ENCODE measurements at places on chromosomes 5 and 9.

DNA sequence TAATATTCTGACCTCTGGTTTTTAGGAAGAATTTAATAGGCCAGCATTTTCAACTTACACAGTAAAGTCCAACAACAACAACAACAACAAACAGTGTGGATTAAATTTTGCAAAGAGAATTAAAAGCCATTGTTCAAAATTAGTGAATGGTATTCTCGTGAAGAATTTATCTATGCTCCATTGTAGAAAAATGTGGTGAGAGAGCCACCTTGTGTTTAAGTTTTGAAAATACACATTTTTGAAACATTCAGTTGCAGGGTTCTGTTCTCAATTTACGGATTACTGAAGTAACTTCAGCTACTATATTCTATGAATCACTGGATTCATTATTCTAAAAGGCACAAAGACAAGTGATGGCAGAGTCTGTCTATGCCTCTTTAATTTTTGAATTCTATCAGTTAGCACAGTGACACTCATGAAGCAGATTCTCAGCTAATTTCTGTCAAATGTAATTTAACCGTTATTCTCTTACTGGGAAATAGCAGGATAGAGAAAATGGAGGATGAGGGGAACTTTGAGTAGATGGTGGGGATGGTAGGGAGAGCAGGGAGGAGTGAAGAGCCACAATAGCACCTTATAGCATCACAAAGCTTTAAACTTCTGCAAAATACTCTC lies 11.0 kb downstream of the CCDC152 start:
- DNase-seq = no peak

- no peak for DNase-seq
Measured at GRCh38 chr9:90301277-90301653, 341.4 kb downstream of the DIRAS2 start.

DNA sequence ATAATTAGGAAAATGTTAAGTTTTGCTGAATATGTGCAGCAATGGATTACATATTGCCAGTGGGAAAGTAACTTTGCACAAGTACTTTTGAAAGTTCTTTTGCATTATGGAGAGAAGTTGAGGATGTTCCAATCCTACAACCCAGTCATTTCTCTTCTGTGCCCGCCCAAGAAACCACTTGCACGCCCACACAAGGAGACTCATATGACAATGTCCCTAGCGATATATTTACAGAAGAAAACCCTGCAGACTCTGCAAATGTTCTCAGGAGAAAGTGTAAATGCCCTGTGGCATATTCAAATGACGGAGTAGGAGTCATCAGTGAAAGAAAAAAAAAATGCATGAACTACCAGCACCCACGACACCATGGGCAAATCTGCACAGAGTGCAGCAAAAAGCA lies 356.5 kb downstream of the CTNND2 start:
- no peak for DNase-seq

GRCh38 chr9:92950359-92950955 lies 3.1 kb downstream of the FGD3 start:
- no peak for DNase-seq

GRCh38 chr5:173795601-173796000 lies 92.5 kb upstream of the CPEB4 start:
- DNase-seq = no peak

DNA sequence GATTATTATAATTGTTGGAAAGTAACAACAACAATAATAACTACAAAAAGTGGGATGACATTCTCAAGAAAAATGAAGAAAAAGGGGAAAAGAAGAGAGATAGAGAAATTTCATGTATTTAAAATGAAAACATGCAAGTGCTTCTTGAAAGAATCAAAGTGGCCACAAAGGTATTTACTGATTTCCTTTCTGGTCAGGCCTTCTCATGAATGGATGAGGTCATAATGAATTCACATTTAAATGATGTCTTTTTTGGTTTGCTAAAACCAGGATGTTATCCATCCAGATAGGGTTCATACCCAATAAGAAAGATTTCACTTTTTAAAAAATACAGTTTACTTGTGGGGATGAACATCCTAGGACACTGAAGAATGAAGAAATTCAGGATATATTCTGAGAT lies 446.4 kb upstream of the PTGER4 start:
- no peak for DNase-seq

- no peak for DNase-seq
Measured at GRCh38 chr5:132237141-132237540, 9.5 kb upstream of the P4HA2 start.

DNA sequence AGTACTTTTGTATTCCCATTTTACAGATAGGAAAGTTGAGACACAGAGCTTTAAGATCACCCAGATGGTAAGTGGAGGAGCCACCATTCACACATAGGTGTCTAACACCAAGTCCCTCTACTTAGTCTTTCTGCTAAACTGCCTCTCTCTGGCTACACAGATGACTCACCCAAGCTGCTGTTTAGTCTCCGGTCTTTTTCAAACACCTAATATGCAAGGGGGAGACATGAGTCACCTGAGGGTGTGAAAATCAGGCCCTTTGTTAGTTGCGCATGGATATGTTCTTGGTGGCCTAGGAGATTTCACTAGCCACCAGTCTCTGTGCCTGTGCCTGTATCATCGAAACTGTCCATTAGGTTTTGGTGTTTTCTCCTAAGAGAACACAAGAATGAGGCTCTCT lies 117.8 kb downstream of the MAST4 start:
- no peak for DNase-seq

DNA sequence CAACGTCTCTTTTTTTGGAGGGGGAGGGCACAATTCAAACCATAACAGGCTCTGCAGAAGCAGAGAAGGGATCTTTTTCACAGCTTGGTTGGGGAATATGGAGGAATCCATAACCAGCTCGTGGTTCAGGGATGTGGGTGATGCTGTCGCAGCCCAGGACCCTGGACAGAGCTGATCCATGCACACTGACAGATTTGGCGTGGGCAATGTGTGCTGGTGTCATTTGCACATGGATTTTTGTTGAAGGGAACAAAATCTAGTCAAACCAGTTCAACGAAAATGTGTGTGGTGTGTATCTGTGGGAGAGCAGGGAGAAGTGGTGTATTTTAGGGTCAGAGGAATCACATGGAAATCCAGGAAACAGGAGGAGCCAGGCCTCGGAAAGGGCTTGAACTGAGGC lies 4.2 kb downstream of the DOCK2 start:
- no peak for DNase-seq

DNA sequence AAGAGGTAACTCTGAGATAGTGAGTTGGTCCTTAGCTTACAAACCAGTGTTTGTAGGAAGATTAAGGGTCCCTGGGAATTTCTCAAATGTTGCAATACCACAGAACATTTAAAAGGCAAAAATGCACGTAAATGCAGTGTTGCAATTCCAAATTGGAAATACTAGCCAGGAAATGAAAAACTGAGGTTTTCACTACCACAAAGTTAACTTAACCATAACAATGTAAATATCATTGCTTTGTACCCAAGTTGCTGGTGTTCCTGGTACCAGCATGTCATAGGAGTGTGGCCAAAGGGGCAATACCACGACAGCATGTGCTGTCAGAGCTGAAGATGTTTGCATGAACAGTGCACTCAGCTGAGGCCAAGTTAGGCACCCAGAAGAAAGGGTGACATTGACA lies 382.9 kb downstream of the GLIS3 start:
- DNase-seq = no peak

GRCh38 chr5:143200781-143201398 lies 202.6 kb downstream of the NR3C1 start:
- DNase-seq = no peak

- DNase-seq = no peak
Measured at GRCh38 chr5:135029477-135030122, 4.4 kb downstream of the PITX1 start.

DNA sequence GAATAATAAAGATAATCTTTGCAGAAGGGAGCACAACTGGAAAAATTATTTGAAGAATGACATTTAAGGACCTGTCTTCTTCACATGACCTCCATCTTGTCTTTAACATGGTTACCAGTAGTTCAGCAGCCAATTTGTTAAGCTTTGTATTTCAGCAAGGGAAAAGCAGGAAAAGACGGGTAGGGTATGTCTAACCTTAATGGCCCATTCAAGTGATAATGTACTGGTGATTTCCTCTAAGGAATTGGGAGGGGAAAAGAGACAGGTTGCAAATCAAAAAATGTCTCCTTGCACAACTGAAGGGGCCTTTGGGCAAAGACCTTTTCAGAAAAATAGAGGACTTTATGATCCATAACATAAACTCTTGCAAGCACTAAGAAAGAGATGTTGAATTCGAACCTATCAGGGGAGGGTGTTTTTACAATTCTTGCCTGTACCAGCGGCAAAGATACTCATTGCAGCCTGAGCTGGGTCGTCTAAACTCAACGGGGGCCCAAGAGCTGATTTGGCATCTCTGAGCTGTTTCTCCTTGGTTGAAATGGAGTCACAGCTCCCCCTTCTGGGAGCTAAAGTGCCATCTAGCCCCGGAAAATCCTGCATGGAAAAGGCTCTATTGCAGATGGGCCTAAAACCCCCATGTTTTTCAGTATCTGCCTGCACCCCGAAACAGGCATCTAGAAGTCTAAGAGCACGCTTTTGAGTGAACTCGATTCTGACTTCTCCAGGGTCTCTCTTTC lies 3.8 kb downstream of the BRINP1 start:
- no peak for DNase-seq

- peak; percentile 9 for DNase-seq
Measured at GRCh38 chr5:138542180-138542955, 668 bp downstream of the ETF1 start.

DNA sequence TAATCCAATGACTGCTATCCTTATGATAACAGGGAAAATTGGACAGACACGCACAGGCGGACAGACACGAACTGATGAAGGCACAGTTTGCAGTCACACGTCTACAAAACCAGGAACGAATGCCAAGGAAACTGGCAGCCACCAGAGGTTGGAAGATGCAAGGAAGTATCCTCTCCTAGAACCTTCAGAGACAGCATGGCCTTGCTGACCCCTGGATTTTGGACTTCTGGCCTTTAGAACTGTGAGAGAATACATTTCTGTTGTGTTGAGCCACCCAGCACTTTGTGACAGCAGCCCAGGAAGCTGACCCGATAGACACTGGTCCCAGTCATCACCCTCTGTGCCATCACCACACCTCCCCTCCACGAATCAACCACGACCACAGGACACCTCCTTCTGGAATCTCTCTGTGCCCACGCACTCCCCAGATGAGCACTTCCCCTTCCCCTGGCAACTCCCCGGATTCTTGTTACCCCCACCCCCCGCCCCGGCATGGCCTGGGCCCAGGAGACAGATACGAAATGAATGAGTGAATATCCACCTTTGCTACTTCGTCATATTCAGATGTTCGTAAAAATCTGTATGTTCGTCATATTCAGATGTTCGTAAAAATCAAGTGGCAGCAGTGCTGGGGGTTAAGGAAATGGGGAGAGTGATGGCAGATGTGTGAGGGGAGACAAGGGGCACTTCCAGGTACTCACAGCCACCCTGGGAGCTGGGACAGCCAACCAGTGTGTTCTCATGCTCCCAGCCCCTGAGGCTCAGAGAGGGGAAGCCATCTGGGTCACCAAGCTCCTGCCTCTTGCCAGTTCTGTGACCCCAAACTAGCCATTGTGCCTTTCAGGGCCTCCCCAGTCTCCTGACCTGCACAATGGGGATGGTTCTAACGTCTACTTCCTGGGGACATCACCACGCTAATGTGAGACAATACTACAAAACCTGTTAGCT lies 18.5 kb downstream of the GBGT1 start:
- DNase-seq = no peak

- no peak for DNase-seq
Measured at GRCh38 chr5:6719896-6720560, 6.8 kb downstream of the TENT4A start.

- DNase-seq = no peak
Measured at GRCh38 chr9:75941577-75942311, 51.3 kb downstream of the PCSK5 start.

- DNase-seq = no peak
Measured at GRCh38 chr5:132444061-132444460, 46.5 kb downstream of the IRF1 start.

DNA sequence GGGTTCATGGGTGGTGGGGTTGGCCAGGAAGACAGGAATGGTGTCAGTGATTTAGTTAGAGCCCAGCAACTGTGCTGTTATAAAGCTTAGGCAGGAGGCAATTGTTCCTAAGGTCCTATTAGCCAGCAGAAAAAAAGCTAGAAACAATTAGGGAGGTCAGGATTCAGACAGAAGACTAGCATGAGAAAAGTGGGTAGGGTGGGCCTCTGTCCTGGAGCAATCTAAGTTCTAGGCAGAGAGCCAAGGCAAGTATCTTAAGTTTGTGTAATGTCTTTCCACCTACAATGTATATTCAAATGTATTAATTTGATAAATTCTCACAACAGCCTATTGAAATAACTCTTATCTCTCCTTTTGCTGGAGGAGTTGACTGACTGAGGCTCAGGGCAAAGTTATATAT lies 6.1 kb upstream of the ZFAND5 start:
- DNase-seq = no peak

DNA sequence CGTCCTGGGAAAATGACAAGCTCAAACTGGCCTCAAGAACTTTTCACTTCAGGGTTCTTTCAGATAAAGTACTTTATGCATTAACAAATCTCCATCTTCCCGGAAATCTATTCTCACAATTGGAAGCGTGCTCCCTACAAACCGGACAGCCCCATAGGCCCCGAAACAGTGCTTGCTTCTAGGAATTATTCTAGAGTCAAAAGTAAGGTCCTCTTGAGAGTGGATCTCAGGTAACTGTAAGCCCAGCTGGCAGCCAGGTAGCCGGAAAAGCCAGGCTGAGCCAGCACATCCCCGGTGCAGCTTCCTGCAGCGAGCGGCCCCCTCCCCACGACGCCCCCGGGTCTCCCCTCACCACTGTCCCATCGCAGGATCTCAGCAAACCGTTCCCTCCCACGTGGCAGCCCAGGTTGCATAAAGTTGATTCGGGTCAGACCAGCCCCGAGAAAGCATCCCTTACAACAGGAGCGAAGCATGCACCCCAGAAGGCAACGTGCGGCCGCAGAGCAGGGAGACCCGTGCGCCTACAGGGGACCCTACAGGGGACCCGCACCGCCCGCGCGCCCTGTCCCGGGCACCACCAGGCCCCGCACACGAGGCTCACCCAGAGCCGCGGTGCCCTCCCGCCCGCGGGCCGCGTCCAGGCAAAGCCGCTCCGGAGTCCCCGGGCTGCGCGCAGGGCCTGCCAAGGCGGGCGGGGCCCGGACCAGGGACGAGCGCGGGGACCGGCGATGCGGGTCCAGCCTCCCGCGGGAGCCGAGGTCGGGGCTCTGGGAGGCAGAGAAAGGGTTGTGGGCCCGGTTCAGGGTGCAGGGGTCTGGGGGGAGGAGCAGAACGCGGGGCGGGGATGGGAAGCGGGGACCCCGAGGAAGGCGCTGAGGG lies 920 bp downstream of the LPCAT1 start:
- DNase-seq = no peak

DNA sequence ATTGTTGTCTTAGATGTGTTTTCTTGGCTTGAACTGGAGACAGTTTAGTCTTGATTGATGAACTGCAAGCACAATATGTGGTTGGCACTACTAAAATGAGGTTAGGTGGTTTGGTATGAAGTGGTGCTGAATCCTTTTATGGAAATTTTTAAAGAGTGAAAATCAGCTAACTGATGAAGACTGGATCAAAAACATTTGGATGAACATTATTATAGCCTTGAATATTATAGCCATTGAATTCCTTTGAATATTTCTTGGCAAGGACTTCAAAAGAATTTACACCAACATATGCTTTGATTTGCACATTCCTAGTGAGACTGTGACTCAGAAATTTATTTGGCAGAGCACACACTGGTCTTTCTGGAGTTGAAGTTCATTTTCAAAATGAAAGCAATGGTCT lies 318.3 kb downstream of the CHSY3 start:
- DNase-seq = no peak

- DNase-seq = no peak
Measured at GRCh38 chr5:93099902-93100347, 481.1 kb downstream of the NR2F1-AS1 start.

Measured in stimulated activated CD4-positive, alpha-beta T cell treated with anti-CD3 and anti-CD28 coated beads, TNF-alpha, amount 100 ng/mL, for 1 hour (primary cell).